Suprapubic skin (tissue), 4 donors: ENCODE measurements at places on chromosomes 5 and 9. TPM values are rescaled to one million over a fixed set of nuclear protein-coding genes. Genes with fewer than 3 reads are reported as not detected.

DNA sequence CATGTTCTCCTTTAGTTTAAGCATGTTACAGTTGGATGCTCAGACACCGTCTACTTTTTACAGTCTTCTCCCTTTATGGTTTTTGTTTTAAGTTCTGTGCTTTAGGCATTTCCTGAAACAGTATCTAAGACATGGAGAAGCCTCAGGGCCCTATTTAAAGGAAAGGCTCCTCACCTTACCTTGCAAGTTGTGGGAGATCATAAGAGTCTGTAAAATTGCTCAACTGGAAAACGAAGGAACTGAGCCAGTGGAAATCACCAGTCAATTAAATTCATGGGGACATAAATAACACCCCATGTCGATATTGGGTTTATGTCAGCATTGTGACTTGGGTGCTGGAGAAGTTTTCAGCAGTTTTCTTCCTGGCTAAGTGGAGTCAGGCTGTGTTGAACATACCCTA, 239.2 kb downstream of the KIF4B start:
- DNase-seq, result no peak

- DNase-seq, result no peak
These were observed 30.4 kb upstream of the NDFIP1 start for GRCh38 chr5:142078221-142078620.

DNA sequence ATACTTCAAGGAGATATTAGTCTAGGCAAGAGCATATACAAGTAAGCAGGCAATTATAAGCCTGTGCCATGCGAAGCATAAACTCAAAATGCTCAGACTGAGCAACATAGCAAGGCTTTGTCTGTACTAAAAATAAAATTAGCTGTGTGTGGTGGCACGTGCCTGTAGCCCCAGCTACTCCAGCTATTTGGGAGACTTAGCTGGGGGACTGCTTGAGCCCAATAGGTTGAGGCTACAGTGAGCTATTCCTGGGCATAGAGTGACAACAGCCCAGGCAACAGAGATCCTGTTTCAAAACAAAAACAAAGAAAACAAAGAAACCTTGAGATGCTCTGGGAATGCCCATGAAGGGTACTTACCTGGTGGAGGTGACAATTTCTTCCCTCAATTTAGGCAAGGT, 130.5 kb upstream of the ZNF608 start:
- no peak for DNase-seq

- no peak for DNase-seq
These were observed 66.6 kb upstream of the SPATA31E1 start for GRCh38 chr9:87816036-87816435.

GRCh38 chr5:78507531-78507930, 141.0 kb downstream of the LHFPL2 start:
- no peak for DNase-seq

GRCh38 chr9:109132567-109133021, 12.8 kb upstream of the TMEM245 start:
- no peak for DNase-seq

The MTRR gene
- total RNA-seq, result 35.3 TPM
